H9 (cell line): ENCODE measurements at places on chromosomes 2 and 18.
A peak's percentile ranks its signal among the peaks of the same experiment; 100 is the strongest.

DNA sequence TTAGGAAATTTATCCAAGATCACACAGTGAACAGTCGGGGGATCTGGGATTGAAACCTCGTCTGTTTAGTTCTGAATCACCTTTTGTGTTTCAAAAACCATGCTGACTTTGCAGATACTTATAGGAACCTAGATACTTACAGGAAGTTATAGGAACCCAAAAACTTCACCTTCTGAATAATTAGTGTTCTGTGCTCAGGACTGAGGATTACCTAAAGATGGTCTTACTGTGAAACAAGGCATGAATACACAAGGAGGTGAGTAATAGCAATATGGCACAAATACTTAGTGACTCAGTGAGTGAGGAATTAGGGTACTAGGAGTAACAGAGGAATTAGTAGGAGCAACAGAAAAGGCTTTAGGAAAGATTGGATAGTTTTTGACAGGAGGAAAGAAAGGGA lies 145.5 kb downstream of the LRATD1 start:
- DNase-seq, result no peak

DNA sequence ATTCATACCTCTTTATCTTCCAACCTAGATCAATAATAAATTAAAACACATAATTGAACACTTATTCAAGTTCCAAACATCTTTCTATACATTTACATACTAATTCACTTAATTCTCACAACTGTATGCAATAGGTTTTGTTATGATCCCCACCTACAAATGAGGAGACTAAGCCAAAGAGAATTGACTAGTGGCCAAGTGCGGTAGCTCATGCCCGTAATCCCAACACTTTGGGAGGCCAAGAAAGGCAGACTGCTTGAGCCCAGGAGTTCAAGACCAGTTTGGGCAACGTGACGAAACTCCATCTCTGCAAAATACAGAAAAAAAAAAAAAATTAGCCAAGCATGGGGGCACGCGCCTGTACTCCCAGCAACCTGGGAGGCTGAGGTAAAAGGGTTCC lies 36.8 kb downstream of the KCNG3 start:
- peak; percentile 44 for DNase-seq

- DNase-seq, result peak; percentile 48
These were observed 46.3 kb downstream of the PSD4 start for GRCh38 chr2:113219889-113220641.

GRCh38 chr2:160405077-160405867 lies 88.3 kb downstream of the RBMS1 start:
- no peak for DNase-seq

DNA sequence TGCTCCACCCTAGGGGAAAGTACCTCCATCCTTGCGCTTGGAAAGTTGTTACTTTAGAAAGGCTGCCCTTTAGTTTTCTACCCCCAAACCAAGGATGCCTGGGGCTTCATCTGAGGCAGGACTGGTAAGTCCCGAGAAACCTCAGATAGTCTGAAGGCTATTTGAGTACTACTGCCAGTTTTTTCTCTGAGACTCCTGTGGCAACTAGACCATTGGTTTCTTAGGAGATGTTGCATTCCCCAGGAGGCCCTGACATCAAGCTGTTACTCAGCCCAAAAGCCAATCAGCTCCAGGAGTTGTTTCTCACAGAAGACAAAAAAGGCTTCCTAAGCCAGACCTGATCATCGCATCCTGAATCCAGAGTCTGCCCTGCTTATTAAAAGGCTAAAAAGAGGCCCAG lies 67.2 kb downstream of the COLEC12 start:
- DNase-seq, result no peak

DNA sequence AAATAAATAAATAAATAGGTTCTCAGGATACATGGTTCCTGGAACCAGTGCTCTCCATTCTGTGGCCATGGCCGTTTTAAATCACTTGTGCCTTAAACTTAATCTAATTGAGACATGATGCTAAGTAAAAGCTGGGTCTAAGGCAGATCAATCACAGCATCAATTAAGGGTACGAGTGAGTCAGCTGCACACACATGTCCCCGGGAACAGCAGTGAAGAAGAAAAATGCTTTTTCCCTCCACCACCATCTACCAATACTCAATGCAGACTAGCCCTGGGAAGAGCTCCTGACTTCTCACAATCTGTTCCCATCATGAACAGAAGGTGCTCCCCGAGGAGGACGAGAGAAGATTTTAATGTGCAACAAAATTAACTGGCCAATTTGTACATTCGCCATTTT lies 6.8 kb upstream of the CHMP1B start:
- no peak for DNase-seq

DNA sequence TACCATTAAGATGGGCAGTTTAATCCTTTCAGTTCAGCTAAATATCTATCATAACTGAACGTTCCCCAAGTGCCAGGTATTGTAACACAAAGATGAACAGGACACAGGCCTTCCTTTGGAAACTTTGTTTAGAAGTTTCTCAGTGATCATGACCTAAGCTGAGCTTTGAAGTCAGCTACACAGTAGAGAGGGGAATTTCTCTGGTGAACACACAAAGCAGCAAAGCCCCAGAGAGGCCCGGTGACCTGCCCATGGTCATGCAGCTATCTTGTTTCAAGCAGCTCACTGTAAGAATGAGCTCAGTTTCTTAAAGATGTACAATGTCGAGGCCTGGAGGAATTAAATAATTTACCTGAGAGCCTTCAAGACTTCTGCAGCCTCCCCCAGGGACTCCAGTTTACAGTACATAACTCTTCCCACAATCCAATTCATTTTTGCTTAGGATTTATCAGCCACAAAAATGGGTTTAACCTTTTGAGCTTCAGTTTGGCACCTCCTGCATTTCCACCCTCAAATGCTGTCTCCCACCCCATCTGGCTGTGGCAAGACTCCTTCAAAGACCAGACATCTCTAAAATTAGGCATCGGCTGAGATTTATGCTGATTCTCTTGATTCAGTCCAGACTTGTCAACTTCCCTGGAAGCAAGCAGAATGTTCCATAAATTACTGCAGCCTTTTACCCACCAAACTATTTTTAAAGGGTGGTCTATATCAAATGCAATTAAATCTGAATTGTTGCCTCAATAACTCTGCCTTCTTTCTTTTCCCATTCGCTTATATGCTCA lies 325.6 kb downstream of the TXNL1 start:
- no peak for DNase-seq

GRCh38 chr2:133169274-133169912 lies 398.9 kb downstream of the NCKAP5 start:
- no peak for DNase-seq

DNA sequence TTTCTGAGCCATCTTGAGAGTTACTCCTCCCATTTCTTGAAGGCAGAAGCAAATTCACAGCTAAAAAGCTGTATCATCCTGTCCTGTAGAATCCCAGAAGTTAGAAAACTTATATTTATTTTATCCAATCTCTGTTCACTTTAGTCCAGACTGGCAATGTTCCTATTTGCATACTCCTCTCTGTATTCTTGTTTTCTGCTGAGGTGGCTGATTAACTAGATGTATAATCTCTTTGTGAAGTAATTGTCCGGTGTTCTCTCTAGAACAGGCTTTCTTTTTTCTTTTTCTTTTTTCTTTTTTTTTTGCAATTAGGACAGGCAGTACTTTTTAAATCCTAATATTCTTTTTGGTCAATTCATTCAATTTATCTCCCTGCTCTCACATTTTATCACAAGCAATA lies 411.0 kb downstream of the KCNJ3 start:
- no peak for DNase-seq

DNA sequence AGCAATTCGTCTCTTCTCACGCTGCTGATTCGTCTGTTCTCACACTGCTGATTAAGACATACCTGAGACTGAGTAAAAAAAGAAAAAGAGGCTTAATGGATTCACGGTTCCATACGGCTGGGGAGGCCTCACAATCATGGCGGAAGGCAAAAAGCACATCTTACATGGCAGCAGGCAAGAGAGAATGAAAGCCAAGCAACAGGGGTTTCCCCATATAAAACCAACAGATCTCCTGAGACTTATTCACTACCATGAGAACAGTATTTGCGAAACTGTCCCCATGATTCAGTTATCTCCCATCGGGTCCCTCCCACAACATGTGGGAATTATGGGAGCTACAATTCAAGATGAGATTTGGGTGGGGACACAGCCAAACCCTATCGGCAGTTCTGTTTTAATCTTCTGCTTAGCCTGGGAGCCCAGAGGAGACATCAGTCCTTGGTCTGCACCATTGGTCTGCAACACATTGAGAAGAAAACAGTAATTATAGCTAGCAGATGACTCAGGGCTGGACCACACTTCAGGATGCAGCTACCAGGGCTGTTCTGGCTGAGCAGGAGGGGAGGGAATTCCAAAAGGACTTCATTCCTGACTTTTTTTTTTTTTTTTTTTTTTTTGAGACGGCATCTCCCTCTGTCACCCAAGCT lies 69.4 kb downstream of the CABLES1 start:
- DNase-seq, result no peak

- DNase-seq, result no peak
These were observed 313.8 kb downstream of the NRXN1 start for GRCh38 chr2:50718146-50718545.

DNA sequence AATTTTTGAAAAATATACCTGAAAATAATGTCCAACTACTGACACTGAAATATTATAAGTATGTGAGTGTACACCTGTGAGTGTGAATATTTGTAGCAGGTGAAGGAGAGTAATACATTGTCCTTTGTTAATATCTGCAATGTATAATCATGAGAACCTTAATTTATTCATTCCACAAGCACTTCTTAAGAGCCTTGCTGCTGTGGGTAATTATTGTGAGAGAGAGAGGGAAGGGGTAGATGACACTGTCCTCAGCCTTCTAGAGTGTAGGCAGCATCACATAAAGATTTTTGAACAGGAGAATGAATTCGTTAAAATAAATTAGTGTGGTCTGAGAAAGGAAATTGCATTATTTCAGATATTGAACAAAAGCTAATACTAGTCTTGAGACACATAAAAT lies 157.2 kb downstream of the MAP2 start:
- DNase-seq, result no peak

GRCh38 chr2:160367887-160368286 lies 125.7 kb downstream of the RBMS1 start:
- DNase-seq, result no peak

DNA sequence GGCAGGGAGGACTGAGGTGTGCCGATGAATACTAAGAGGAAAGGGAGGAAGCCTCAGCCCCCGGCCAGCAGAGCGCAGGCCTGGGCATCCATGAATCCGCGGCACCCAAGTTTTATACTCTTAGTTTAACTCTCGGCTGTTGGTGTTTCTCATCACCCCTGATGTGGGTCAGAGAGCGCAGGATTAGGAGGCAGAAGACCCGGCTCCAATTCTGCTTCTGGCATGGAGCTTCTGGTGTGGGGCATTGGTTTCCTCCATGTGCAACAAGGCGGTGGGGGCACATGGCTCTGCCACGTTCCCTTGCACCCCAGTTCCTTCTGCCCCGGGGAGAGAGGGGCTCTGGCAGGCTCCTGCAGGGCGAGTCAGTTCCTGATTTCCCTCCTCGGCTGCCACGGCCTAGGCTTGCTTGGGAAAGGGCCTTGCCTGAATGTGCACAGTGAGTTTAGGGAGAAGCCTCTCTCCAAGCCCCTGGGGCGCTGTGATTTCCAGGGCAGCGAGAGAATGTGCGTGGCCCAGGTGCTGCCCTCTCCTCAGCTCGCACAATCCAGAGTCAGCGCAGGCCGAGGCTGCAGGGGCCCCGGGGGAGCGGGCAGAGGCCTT lies 36.2 kb upstream of the DNMT3A start:
- peak; percentile 30 for DNase-seq

GRCh38 chr2:83696838-83697237 lies 762.2 kb downstream of the SUCLG1 start:
- no peak for DNase-seq

DNA sequence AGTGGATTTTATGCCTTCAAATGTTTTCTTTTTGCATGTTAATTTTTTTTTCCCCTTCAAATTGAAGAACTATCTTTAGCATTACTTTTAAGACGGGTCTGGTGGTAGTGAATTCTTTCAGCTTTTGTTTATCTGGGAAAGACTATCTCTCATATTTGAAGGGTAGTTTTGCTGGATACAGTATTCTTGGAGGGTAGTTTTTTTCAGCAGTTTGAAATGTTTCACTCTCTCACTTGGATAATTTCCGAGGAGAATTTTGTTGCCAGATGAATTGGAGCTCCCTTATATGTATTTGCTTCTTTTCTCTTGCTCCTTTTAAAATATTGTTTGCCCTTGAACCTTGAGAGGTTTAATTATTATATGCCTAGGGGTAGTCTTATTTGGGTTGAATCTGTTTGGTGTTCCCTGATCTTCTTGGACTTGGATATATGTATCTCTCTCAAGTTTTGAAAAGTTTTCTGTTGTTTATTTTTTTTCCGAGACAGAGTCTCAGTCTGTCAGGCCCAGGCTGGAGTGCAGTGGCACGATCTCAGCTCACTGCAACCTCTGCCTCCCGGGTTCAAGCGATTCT lies 15.5 kb downstream of the TTLL4 start:
- no peak for DNase-seq

- DNase-seq, result no peak
These were observed 4.7 kb upstream of the ORC2 start for GRCh38 chr2:200968162-200968561.

DNA sequence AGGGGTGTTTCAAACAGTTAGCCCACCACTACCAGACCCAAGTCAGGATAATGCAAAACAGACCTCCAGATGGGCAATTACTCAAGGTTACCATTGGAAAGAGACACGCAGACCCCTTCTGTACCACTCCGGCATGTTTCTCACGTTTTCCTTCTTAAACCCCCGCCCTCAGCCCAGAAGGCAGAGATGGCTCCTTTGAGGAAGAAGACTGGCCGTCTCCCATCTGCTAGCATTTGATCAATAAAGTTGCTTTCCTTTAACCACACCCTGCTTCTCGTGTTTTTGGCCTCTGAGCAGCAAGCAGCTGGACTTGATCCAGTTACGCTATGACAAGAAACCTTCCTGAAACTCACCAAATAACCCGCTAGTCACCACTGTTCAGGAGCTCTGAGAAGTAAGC lies 1012.4 kb upstream of the GYPC start:
- no peak for DNase-seq

DNA sequence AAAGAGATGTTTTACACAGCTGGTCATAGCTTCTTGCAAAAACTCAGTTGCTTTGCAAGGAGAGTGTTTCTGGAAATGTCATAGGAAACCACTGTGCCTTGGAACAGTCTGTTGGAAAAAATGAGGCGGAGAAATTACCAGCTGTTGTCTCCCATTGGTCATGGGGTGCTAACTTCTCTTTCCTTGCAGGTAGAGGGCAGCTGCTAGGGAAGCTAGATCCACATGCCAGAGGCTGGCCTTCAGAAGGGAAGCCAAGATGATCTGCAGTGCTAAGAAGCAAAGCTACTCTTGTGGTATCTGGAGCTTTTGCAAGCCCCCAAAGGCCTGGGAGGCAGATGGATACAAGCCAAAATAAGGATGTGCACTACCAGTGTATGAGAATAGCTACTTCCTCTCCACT lies 34.8 kb upstream of the LAMA1 start:
- DNase-seq, result no peak

GRCh38 chr2:187924293-187924692 lies 367.4 kb upstream of the GULP1 start:
- no peak for DNase-seq
